AG04450 (cell line): ENCODE measurements at places on chromosomes 1 and 21. TPM values are rescaled to one million over a fixed set of nuclear protein-coding genes. Genes with fewer than 3 reads are reported as not detected.

Gene C1orf87
- not detected in 2 replicates for polyA plus RNA-seq

- no peak for DNase-seq
Observed at GRCh38 chr1:229309684-229310083, 33.2 kb downstream of the CCSAP start.

Gene ATP1A2
- polyA plus RNA-seq = 6.2 and 6.5 TPM in 2 replicates

- peak; percentile 38 for DNase-seq
Observed at GRCh38 chr1:180765151-180765550, 133.3 kb downstream of the XPR1 start.

Gene PGLYRP3
- not detected in 2 replicates for polyA plus RNA-seq

GRCh38 chr1:237164406-237165352, 122.7 kb downstream of the RYR2 start:
- no peak for DNase-seq

DNA sequence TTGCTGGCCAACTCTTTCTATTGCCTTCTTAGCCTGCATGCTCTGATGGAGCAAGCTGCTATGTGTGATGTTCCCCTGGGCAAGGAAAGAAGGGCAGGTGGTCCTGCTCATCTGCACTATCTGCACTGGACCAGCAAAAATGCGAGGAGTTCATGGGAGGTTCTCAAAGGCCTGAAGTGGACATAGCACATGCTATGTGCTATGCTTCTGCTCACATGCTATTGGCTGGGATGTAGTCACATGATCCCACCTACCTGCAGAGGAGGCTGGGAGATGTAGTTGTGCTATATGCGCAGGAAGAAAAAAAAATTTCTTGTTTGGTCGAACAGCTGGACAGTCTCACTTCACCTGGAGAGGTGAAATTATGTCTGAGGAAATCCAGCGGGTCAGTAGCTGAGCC, 587.7 kb downstream of the MATN1 start:
- DNase-seq = no peak
